ENCODE measurements at places on chromosomes 5 and 9.

DNA sequence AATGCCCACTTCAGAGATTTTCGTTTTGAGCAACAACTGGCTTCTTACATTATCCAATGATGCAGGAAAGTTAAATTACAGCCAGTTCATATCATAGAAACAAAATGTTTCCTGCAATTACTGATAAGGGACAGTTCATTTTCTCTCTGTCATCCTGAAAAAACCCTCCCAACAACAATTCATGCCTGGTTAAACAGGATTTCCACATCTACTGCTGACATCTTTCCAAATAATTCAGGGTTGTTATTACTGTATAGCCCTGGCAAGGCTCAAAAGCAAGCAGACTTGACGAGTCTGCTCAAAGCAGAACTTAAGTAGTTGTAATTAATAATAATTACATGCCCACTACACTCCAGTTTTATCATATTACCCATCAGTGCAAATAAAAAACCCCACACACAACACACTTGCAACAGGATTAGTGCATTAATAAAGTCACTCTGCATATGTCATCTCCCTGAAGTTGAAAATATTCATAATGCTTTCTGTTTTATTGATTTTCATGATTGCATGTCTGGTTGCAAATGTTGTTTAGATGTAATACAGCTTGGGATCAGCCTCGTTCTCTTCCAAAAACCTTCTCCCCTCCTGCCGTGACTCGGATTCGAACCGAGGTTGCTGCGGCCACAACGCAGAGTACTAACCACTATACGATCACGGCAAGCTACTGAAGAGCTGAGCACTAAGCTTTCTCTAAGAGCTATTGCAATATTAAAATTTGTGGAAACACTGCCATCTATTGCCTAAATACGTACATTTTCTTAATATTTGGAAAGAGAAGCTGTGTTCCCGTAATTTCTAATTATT, 119.6 kb upstream of the NFIB start:
- DNase-seq: peak; percentile 85

DNA sequence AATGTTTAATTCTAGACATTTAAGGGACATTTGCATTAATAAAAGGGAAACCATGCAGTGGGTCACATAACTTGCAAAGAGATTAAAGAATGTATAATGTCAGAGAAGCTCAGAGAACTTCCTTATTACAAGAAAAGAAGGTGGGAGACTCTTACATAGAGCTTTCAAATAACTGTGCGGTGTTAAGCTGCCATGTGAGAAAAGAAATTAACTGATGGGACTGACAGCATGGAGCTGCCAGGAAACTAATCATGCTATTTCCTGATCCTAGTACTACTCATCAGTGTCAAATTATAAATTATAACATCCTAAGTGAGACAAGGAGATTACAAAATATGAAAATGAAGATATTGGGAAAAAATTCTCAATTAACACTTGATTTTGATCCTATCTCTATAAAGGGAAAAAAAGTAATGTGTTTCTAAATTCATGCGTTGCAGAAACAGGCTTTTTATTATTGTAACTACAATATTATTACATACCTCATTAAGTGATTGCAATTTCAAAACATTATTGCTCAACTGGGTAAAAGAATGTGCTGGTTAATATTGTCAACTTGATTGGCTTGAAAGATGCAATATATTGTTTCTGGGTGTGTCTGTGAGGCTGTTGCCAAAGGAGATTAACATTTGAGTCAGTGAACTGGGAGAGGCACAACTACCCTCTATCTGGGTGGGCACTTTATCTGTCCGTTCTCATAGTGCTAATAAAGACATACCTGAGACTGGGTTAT, 609.5 kb upstream of the NUDT12 start:
- peak; percentile 33 for DNase-seq

- no peak for DNase-seq
Measured at GRCh38 chr9:15059003-15059402, 148.8 kb upstream of the FREM1 start.

- no peak for DNase-seq
Measured at GRCh38 chr9:124886866-124887492, 25.0 kb downstream of the ARPC5L start.

DNA sequence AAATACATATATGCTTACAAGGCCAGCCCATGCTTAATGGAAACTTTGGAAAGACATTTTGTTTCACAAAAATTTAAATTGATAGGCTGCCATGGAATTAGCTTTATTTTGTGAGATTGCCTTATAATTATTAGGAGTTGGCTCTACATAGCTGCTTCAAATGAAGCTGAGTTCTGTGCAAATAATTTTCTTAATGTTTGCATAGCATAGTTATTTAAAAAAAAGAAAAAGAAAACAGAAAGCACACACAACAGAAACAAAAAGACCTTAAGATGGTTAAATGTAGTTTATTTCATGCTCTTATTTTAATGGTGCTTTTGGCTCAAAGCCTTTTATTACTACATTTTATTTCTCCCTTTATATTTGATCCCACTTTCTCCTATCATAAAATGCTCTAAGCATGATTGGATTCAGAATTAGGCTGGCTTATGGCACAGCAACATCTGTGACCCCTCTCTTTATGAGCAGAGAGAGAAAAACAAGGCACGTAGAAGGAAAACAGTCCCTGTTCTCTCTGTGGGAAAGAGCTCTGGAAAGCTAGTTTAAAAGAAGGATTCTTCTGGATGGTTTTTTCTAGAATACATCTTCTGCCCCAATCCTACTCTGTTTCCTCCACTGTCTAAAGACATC, 530.5 kb downstream of the NTRK2 start:
- DNase-seq: no peak

- DNase-seq: peak; percentile 61
Measured at GRCh38 chr5:86880785-86881492, 263.2 kb downstream of the COX7C start.

DNA sequence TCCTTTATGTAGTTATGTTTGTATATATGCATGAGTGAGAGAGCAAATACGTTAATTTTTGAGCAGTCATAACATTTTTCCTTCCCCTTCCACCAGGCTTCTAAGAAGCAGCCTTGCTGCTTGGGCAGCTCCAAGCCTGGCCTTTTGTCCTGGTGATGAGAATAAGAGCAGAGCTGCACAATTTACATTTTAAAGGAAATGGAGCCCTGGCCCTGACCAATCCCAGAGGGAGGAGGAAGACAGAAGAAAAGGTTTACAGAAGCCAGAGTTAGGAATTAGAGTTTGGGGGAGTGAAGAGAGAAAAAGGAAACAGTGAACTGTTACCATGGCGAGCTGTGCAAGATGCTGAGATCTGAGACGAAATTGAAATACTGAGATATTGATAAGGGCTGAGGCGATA, 25.3 kb upstream of the EFNA5 start:
- peak; percentile 43 for DNase-seq

DNA sequence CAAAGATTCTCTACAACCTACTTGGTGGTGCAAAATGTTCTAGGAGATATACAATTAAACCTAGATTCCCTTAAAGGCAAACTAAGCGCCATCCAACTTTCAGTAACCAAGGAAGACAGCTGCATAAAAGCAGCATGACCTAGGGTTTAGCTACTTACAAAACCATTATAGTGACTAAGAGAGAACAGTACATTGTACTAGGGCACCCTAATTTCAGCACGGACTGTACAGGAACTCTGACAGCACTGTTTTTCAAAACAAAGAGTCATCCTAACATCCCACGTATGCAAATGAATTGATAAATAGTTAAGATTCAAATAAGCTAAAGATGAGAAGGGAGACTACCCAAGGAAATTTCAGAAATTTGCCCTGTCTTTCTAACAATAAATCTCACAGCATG, 30.0 kb downstream of the STRBP start:
- no peak for DNase-seq

DNA sequence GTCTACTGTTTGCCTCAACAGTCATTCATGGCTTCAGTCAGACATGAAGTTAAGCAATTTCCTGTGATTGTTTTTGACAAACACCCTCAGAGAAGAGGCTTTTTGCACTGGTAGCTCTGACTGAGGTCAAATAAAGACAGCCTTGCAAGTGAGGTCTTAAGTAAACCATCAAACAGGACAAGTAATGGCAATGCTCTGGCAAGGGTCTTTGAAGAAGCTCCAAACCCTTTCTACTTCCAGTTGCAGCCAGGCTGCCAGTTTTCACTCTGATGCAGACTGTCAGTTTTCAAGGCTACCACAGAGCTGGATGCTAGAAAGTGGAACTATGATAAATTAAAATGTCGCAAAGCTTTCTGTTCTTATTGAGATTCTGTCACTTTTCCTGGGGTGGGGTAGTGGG, 421.5 kb upstream of the PTGER4 start:
- peak; percentile 28 for DNase-seq

DNA sequence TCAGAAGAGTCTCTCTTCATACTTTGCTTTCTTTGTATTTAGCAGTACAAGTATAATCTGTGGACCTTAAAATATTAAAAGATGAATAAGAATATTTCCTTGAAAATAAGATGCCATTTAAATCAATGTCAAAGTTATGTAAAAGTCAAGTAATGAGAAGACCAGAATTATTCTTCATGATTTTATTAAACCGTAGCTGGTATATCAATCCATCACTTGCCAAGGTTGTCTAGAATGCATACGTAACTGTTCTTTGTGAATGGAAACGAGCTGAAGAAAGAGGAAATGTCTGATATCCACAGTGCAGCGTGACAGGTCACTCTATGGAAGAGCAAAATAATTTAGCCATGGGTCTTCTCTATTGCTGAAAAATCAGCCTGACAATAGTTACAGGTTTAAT, 488.7 kb upstream of the CCNG1 start:
- DNase-seq: peak; percentile 34

DNA sequence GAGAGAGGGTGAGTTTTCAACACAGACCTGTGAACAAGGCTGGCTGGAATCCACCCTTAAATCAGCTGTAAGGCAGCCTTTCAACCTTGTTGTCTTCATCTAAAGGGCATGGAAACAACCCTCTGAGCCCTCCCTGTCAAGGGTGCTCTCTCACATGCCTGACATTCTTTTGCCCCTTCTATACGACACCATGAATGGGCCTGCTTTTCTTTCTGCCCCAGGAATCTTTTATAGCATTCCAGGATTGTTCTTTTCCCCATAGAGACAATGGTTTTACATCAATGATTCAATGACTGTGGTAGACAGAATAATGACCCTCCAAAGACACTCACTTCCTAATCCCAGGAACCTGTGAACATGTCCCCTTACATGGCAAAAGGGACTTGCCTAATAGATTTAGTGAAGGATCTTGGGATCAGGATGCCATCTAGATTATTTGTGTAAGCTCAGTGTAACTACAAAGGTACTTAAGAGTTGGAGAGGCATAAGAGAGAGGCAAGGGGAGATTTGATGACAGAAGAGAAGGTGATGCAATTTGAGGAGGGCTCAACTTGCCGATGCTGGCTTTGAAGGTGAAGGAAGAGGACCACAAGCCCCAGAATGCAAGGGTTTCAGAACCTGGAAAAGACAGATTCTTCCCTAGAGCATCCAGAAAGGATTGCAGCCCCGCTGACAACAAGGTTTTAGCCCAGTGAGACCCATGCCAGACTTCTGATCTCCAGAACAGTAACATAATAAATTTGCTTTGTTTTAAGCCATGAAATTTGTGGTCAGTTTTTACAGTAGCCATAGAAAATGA, 29.2 kb upstream of the HMHB1 start:
- DNase-seq: no peak

- no peak for DNase-seq
Measured at GRCh38 chr5:32089146-32090000, 84.7 kb downstream of the GOLPH3 start.

DNA sequence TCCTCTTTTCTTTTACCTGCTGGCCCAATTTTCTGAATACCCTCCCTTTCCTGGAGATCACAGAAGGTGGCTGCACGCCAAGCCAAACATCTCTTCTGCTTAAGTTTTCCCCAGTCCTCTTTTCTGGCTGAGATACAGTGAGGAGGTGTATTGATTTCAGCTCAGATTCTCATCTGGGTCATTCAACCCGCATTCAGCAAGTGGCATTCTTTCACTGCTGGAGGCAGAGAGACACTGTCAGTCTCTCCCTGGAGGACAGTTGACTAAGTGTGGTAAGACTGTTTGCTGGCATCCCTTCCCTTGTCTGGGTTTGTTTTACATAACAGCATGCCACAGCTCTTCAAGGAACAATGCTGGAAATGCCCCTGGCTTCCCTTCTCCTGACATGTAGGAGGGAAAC, 60.5 kb downstream of the GABRG2 start:
- no peak for DNase-seq

DNA sequence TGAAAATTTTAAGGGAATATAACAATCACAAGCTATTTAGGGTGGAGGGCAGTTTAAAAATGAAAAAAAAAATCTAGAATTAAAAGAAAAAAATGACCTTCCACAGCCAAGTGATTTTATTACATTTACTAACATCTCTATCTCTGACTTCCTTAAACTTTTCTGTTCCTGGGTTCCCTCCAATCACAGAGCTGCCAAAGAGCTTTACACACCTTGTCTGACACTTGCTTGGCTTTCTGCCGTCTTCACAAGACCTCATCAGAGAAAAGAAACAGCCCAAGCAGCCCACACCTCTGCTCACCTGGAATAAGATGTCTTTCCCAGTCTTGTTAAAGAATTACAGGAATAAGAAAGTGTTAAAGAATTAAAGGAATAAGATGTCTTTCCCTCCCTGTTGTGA, 38.9 kb downstream of the PSMB7 start:
- no peak for DNase-seq

DNA sequence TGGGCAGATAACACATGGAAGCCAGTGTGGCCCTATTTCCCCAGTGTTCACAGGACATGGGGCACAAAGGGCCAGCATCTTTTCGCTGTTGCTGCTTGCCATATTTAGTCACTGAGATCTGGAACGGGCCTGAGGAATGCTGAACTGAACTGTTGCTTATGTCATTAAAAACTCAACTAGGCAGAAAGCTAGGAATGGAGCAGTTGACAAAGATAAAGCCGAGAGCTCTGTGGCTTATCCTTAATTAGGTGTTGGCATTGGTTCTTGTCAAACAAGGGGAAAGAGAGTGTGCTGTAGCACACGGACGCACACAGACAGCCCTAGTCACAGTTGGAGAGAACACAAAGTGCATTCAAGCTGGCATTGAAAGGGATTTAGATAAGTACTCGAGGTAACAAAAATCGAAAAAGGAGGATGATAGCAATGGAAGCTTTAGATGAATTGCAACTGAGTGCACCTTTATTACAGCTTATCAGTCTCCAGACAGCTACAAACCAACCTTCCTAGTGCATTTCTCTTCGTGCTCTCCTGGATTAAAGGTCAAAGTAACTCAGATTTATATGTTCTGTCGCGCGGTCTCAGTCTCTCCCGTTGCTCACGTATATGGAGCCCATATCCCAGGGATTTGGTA, 450.2 kb upstream of the ZNF608 start:
- peak; percentile 84 for DNase-seq

DNA sequence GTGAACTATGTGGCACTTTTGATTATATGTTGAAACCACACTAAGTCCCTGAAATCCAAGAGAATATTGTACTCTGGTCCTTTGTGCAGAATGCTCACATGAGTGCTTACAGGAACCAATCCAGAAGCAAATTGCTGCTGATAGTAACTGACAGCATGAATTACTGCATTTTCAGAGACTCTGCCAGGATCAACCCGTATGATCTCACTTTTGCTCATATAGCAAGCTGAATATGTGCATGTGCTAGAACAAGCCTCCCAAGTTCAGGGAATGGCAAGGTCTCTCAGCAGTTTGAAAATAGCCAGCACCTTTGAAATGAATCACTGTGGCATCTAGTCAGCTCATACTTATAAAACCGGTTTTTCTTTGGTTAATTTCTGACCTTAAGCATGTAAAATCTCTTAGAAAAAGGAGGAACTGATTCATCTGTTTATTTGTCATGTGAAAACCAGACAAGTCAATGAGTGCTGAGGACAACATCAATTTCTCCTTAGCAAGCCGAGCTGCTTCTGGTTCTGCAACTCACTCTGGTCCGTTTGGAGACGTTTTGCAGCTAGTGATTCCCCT, 215.7 kb upstream of the ELL2 start:
- no peak for DNase-seq

- DNase-seq: no peak
Measured at GRCh38 chr9:70374962-70375618, 39.4 kb downstream of the KLF9 start.

GRCh38 chr5:80988419-80988935, 28.3 kb downstream of the RASGRF2 start:
- no peak for DNase-seq
